Spinal cord (tissue), 10 donors: ENCODE measurements at places on chromosomes 1 and 21. TPM values are rescaled to one million over a fixed set of nuclear protein-coding genes. Genes with fewer than 3 reads are reported as not detected.

Gene ATP1A1
- 179 TPM for total RNA-seq

Gene ASPM
- 18.3 TPM for total RNA-seq

Gene CDCA8
- total RNA-seq: 2.5 TPM

Gene ATP6V1G3
- not detected for total RNA-seq
